ENCODE measurements at places on chromosomes 11 and 22.

DNA sequence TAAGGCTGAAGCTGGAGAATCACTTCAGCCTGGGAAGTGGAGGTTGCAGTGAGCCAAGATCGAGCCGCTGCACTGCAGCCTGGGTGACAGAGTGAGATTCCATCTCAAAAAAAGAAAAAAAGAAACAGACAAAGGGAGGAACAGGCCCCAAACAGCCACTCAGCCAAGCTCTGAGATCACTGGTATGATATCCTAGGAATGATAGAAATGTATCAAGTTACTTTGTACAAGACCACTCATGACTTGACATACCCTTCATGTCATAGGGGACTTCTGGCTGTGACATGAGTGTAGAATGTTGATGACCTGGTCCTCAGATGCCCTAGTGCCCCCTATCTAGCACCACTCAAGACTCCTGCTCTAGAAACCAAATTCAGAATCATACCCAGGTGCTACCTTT lies 216.5 kb downstream of the NAV2 start:
- no peak overlapping the region for H3K27ac ChIP-seq
- no peaks in the 10 kb centered on the region for H3K27me3 ChIP-seq
- no peak overlapping the region for H3K4me3 ChIP-seq
- H3K4me1 ChIP-seq: peaks cover 10% of the 10 kb centered on the region

DNA sequence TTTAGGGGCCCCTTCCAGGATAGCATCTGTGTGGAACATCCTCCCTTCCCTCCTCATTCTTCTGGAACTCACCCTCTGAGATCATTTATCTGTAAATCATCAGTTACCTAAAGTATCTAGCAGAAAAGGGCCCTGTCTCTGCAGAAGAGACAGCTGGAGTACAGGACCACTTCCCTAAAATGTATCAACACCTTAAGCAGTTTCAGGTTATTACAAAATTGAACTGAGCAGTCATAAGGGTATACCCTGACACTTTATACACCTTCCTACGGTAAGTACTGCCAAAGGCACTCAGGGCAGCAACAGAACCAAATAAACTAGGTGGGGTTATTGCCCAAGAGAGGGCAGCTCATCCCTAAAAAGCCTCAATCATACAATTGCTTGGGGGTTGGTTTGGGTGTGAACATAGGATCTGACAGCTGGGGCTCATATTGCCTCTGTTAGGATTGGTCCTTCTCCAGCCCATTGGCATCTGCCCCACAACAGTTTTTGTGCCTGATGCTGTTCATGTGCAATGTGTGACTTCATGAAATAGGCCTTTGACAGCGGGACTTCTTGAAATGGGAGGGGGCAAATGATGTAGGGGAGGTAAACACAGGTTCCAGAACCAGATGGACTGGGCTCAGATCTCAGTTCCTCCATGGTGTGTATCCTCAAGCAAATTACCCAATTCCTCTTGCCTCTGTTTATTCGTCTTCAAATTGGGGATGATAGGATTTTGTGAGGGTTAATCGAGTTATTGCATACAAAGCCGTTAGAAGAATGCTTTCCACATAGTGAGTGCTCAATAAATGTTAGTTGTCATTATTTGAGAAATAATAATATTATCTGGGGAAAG lies 2.9 kb downstream of the POU2AF3 start:
- H3K27me3 ChIP-seq: no peaks in the 10 kb centered on the region
- H3K27ac ChIP-seq: no peak overlapping the region
- H3K36me3 ChIP-seq: no peaks in the 10 kb centered on the region
- no peaks in the 10 kb centered on the region for H3K4me1 ChIP-seq

GRCh38 chr11:47724041-47724729 lies 9.0 kb upstream of the AGBL2 start:
- peaks cover 4% of the 10 kb centered on the region for H3K4me1 ChIP-seq
- DNase-seq: peak; percentile 76
- peaks cover 67% of the 10 kb centered on the region for H3K36me3 ChIP-seq
- H3K27me3 ChIP-seq: no peaks in the 10 kb centered on the region
- H3K27ac ChIP-seq: peak overlapping the region; percentile 73

DNA sequence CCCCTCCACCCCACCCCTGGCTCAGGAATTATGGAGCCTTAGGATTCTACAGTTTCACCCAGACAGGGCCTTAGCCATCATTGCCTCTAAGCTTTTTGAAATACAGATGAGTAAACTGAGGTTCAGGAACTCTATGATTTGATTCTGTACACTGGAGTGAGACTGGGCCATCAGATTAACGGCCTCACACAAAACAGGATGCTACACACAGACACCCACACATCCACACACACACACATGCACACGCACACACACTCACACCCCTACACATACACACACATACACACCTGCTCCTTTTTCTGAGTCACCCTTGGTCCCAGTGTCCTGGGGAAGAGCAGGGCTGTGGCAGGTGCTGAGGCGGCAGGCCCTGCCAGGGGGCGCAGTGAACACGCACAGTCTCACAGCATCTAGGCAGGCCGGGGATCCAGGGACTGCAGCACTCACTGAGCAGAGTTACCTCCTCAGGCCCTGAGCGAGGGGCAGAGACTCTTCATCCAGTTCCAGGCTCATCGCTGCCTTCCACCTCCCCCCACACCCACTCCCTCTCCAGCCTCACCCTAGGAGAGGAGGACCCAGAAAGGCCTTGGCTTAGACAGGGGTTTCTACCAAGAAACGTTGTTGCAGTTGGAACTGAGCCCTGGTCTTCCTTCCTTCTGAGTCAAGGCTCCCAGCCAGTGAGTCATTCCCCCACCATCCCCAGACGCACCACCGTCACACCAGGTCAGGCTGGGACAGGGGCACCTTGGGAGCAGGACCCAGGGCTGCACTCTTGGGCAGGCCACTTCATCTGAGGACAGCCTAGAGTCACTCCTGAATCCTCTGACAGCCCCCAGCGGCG lies 89.8 kb upstream of the PARVA start:
- no peaks in the 10 kb centered on the region for H3K27me3 ChIP-seq
- peak; percentile 98 for DNase-seq
- H3K4me3 ChIP-seq: no peak overlapping the region
- peaks cover 11% of the 10 kb centered on the region for H3K4me1 ChIP-seq

GRCh38 chr11:61896665-61897386 lies 5.5 kb upstream of the FADS3 start:
- no peak for DNase-seq
- no peaks in the 10 kb centered on the region for H3K27me3 ChIP-seq
- H3K4me3 ChIP-seq: no peak overlapping the region
- peaks cover 11% of the 10 kb centered on the region for H3K36me3 ChIP-seq

DNA sequence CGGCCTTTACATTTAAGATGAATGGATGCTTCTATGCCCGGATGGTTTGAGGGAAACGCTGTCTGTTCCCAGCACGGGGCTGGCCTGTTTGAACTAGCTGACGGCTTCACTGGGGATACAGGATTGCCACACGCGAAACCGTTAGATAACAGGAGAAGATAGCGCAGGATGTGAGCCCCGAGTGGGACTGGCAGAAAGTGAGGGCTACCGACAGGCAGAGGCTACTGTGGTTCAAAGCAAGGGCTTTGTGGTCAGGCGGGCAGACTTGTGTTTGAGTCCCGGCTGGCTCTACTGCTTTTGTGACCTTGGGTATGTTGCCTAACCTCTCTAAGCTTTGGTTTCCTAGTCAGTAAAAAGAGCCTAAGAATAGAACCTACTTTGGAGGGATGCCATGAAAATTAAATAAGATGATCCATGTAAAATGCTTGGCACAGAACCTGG lies 2.8 kb upstream of the OAF start:
- no peaks in the 10 kb centered on the region for H3K36me3 ChIP-seq
- H3K27ac ChIP-seq: no peak overlapping the region
- no peak for DNase-seq
- H3K4me3 ChIP-seq: no peak overlapping the region

DNA sequence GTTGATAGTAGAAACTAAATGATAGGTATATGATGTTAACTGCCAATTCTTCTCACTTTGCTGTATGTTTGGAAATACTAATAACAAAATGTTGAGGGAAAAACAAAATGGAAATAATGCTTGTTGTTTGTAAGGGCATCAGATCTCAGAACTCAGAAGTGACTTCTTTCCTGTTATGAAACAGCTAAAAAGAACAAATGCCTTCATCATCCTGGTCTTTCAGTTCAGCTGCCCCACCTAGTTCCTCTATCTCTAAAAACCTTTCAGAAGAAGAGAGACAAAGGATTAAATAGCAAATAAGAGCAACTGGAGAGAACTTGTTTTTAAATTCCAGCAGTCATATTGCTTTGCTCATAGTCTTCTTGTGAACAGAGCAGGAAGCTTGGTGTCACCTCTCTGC lies 345.3 kb upstream of the NCAM1 start:
- no peaks in the 10 kb centered on the region for H3K27me3 ChIP-seq
- DNase-seq: no peak
- H3K4me3 ChIP-seq: no peak overlapping the region
- peaks cover 17% of the 10 kb centered on the region for H3K4me1 ChIP-seq
- H3K27ac ChIP-seq: no peak overlapping the region

GRCh38 chr11:61973476-61974162 lies 6.2 kb upstream of the FTH1 start:
- peak overlapping the region; percentile 98 for H3K27ac ChIP-seq
- peaks cover 49% of the 10 kb centered on the region for H3K4me1 ChIP-seq
- H3K4me3 ChIP-seq: no peak overlapping the region

DNA sequence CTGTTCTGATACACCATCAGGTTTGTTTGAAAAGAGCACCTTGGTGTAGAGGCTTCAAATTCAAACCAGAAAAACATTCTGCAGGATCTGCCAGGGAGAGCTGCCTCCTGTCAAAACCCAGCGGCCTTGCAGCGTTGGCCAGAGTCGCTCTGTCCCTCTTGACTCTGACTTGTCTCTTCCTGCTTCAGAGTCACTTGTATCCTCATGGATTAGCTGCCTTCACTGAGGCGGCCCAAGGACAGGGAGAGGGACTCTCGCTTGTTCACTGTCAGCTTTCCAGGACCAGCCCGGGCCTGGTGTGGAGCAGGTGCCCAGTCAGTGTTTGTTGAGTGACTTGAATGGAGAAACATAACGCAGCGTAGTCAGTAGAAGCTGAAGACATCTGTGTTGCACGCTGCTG lies 18.0 kb downstream of the TBC1D22A start:
- no peaks in the 10 kb centered on the region for H3K4me1 ChIP-seq
- no peak overlapping the region for H3K27ac ChIP-seq
- no peaks in the 10 kb centered on the region for H3K27me3 ChIP-seq
- H3K4me3 ChIP-seq: no peak overlapping the region
- DNase-seq: no peak
- H3K36me3 ChIP-seq: no peaks in the 10 kb centered on the region

DNA sequence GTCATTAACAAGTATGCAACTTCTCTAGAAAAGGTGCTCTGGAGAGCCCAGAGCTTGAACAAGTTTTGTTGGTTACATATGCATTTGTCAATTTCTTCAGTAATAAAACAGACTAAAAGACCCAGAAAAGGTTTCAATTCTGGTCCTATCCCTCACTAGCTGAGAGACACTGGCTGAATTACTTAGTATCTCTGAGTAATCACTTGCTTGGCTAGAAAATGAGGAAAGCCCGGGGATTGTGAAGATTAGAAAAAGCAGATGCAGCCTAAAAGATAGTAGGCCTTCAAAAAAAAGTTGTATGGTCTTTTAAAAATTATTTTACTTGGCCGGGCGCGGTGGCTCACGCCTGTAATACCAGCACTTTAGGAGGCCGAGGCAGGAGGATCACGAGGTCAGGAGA lies 41.2 kb downstream of the MAPK1 start:
- DNase-seq: no peak
- no peaks in the 10 kb centered on the region for H3K36me3 ChIP-seq
- no peak overlapping the region for H3K4me3 ChIP-seq
- H3K4me1 ChIP-seq: no peaks in the 10 kb centered on the region

All from ascending aorta (tissue), 2 donors.